HTR-8/SVneo (cell line): ENCODE measurements at places on chromosomes 2 and 18.
A peak's percentile ranks its signal among the peaks of the same experiment; 100 is the strongest.

- DNase-seq = no peak
Measured at GRCh38 chr2:136389809-136390208, 271.9 kb upstream of the CXCR4 start.

DNA sequence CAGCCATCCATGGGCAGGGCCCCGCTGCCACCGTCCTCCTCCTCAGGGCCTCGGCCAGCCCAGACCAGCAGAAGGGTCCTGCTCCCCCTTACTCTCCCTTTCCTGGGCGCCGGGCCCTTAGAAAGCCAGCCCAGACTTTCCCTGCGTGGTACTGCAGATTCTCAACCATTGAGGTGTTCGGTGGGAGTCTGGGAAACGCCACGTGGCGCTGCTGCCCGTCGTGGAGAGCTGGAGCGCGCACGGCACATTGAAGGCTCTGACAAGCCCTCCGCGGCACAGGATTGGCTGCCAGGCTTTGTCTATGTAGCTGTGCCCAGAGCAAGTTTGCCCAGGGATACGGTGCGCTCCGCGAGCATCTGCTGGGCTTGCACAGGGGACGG lies 10.4 kb upstream of the KLHL30 start:
- DNase-seq = no peak

DNA sequence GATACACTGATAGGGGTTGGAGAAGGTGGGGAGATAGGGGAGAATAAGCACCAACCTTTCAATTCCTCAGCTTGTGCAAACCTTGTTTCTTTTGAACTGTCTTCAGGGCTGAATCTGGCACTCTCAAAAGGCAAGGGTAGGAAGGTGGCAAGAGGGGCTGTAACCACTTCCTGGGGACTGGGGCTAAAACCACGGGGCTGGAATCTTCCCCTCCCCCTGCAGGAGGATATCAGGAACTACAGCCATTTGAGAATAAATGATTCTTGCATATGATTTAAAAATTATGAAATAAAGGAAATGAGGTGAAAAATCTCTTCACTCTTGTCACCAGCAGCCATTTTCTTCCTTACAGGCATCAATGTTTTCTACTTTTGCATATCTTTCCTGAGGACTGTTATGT lies 50.8 kb downstream of the ATOH8 start:
- DNase-seq = peak; percentile 56

GRCh38 chr2:233084488-233084887 lies 24.3 kb downstream of the INPP5D start:
- no peak for DNase-seq

DNA sequence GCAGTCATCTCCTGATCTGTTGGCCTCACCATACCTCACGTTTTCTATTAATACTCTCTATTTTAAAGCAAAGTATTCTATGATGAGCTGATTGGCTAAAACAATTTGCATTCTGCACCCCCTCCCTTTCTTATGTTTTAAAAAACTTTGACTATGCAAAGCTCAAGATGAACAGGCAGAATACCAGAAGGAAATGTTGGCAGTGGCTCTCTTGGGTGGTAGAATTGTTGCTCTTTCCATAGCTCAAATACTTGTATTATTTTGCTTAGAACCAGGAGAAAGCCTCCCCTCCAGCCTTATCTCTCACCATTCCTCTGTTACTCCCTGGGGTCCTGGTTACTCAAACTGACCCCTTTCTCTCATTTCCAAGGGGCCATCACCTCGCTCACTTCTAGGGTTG lies 14.4 kb downstream of the GPR45 start:
- DNase-seq = no peak

- no peak for DNase-seq
Measured at GRCh38 chr2:178374865-178375264, 76.1 kb downstream of the PRKRA start.

DNA sequence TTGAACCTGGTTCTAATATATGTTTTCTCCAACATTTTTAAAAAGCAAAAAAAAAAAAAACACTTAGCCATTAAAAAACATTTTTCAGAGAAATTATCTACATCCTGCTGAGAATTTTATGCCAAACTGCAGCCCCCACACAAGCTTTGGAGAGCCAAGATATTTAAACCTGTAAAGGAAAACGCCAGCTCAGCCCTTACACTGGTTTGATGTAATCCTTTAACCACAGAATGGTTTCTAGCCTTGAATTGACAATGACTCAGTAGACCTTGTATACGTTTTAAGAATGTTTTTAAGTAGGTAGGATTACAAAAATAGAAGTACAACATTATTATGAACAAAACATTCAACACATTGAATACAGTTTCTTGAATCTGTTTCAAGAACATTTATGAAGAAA lies 113.6 kb downstream of the BABAM2 start:
- DNase-seq = peak; percentile 37

DNA sequence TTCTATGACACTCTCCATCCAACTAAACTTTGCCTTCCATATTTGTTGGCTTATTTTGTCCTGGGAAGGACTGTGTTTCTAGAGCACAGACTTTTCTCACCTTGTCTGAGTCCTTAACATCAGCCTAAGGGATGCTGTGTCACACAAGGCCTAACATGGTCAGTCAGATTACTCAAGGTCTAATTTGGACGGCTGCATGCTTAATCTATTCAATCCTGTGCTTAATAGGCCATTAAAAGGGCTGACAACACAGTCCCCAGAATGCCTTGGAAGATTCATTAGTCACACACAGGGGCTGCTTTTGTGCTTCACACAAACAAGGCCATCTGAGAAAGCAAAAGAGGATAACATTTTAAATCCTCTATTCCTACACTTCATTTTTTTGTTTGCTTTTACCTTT lies 84.0 kb downstream of the DYNAP start:
- DNase-seq = no peak

DNA sequence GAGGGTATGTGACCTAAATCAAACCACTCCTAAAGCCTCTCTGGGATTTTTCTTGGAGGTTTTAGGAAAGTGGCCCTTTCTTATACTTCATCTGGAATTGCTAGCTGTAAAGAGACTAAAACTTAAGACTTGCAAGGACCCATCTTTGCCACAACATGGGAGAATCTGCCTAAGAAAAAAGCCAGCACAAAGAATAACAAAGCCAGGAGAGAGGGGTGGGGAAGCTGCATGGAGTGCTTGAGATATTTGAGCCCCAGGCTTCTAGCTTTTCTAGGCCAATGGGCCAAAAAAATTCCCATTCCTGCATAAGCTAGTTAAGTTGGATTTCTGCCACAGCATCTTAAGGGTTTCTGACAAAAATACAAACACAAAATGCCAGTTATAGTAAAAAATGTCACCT lies 38.5 kb upstream of the LYPD6 start:
- no peak for DNase-seq

DNA sequence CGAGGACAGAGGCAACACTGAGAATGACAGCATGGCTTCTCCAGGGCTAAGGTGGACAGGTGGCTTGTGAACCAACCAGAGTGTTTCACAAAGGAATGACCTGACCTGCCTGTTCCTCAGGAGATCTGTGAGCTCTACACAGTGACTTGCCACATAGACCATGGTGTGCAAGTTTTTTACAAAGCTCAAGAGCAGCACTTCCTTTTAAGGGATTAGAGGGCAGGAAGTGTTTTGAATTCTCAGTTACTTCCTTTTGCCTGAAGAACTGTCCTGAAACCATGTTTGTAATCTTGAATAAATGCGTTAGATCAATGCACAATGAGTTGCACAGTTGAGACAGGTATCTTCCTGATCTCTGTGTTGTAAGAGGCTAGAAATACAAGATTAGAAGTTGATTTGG lies 421.9 kb downstream of the THSD7B start:
- DNase-seq = no peak

- DNase-seq = peak; percentile 83
Measured at GRCh38 chr2:191555092-191555742, 122.7 kb upstream of the NABP1 start.

DNA sequence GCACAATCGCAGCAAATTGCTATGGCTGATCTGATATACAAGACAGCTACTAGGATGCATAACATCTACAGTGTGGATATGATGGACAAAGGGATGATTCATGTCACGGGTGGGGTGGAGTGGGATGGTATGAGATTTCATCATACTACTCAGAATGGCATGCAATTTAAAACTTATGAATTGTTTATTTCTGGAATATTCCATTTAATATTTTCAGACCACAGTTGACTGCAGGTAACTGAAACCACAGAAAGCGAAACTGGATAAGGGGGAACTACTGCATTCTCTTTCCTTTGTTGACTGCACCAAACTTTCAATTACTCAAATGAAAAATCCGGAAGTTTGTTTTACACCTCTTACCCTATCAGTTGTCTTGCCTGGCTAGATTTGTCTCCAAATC lies 94.4 kb upstream of the NEUROD1 start:
- no peak for DNase-seq

DNA sequence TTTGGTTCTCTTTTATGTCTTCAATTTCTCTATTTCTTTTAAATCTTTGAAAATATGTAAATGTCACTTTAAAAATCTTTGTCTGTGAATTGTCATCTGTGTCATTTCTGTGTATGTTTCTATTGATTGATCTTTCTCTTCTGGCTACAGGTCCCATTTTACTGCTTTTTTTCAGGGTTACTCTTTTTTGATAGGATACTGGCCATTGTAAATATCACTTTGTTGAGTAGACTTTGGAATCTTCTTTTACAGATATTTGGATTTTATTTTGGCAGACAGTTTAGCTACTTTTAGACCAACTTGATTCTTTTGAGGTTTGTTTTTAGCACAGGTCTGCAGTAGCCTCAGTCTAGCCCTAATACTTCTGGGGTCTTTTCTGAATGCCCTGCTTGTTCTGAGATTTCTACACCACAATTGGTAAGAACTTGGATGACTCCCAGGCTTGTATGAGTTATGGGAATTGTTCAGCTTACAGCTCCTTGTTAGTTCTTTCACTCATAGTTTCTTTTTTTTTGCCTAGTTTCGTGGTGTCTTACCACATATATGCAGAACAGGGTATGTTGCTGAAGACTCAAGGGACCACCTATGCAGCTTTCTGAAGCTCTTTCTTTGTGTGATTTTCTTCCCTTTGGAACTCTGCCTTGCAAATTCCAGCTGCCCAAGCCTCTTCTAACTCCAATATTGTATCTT lies 122.2 kb downstream of the QPCT start:
- DNase-seq = no peak

DNA sequence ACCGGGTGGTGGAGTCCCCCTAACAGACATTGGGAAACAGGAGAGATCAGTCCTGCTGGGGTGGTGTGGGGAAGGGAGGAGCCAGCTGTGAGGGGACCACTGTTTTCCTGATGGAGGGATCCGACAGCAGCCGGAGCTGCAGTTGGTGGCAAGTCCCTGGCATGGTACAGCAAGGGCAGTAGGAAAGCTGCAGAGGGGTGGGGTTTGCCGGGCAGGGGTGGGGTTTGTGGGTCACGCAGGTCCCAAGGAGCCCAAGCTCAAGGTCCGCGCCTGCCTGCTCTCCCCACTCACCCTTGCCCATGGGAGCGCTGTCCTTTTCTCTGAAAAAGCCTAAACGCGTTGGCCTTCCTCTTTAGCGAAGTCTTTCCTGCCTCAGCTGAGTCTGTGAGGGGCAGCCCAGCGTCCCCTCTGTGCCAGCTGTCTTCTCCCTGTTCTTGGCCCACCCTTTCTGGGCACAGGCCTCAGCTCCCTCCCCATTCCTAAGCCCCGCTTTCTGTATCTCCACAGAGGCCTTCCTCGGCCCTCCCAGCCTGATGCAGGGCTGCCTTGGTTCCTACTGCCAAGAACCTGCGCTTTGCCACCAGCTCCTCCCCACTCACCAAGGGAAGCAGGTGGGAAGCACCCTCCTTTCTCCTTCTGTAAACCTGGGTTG lies 29.3 kb upstream of the INHBB start:
- no peak for DNase-seq

DNA sequence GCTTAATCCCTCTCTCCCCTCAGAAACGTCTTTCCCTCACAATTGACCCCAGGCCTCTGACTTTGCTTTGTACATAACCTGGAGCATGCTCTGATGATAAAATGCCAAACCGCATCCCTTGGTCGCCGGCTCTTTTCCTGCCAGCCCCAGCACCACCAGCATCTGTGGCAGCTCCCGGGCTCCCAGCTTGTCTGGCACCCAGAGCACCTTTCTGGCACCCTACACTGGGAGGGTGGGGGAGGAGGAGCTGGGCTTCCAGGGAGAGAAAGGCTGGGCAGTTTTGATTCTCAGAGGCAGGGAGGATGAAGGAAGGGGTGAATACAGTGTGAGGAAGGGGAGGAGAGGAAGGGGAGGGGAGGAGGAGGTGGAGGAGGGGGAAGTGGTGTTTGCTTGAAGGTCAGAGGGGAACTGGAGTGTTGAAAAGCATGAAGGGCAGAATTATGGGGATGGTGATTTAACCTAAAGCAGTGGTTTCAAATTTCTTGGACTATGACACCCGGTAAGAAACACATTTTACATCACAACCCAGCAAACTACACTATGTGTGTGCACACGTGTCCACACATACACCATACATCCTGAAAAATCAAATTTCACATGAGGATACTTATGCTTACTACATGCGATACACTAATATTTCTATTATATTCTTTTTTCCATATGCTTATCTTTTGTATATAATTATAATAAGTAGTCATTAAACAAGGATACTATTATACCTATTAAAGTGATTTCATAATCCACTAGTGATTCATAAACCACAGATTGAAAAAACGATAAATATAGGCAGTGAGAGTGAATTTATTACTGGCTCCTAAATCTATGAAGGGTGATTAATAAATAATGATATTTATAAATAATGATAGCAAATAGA lies 30.0 kb upstream of the IGFBP2 start:
- no peak for DNase-seq
